Hepatic stellate cell (primary cell): ENCODE measurements at places on chromosomes 11 and 22.

DNA sequence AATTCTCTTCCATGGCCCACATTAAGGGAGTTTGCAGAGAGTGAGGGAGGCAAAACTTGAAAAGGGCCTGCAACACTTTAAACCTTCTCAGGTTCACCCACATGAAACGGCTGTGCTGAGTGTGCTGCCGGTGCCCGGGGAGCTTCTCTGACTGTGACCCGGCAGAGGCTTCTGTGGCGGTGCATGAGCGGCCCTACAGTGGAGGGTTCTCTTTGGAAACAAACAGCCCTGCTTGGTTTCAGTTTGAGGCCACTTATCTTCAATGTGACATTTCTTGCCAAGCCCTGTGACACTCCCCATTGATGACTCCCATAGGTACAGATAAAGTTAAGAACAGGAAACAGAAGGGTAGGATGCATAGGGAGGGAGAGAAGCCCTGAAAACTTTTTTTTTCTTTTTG is 31.8 kb downstream of the FAM118A start:
- DNase-seq = no peak

GRCh38 chr11:66428933-66429332 is 8.1 kb downstream of the NPAS4 start:
- no peak for DNase-seq

GRCh38 chr11:75245356-75246005 is 4.9 kb downstream of the TPBGL start:
- DNase-seq = no peak

DNA sequence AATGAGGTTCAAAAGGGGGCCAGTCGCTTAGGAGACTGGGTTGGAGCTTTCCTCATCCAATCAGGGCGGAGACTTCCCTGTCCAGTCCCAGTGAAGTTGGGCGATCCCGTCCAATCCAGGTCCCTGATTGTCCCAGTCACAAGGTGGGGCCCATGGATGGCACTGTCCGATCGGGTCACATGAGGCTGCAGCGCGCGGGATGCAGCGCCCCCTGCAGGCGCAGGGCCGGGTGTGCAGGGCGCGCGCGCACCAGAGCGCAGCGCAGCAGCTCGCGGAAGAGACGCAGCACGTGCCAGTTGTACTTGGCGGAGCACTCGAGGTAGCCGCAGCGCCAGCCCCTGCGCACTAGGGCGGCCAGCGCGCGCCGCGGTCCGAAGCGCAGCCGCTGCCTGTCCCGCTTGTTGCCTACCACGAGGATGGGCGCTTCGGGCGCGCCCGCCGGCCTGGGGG is 2.3 kb downstream of the RASL10A start:
- peak; percentile 53 for DNase-seq

GRCh38 chr11:70364745-70365543 is 33.4 kb upstream of the CTTN start:
- no peak for DNase-seq

DNA sequence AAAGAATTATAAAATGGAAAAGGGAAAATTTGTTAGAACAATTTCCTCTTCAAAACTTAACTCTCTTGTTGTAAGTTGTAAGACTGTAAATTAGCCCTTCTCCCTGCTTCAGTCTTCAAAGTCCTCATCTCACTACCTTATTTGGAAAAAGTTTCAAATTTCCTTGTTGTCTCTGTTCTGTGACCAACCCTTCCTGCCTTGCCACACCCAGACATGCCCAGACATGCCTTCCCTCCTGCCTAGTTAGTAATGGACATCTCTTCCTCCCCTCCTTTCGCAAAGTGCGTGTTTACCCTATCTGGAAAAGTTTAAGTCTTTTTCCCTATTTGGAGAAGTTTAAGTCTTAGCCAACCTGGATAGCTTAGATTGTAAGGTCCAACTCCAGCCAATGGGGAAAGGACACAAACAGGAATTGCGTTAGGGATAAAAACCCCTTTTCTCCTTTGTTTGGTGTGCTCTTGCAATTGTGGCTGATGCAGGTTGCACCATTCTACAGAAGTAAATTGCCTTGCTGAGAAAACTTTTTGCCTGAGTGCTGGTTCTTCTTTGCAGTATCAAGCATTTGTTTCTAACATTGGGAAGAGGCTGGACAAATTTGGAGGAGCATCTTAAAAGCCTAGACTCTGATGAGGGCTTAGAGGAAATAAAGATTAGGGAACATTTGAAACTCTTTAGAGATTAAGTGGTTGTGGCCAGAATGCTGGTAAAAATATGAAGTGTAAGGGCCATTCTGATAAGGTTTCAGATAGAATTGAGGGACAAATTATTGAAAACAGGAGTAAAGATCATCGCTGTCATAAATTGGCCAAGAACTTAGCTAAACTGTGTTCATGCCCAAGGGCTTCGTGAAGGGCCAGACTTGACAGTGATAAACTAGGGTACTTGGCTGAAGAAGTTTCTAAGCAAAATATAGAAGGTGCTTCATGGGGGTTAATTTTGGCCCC is 15.4 kb downstream of the OR52K2 start:
- DNase-seq = no peak

GRCh38 chr22:25923914-25924313 is 181.9 kb downstream of the MYO18B start:
- no peak for DNase-seq

DNA sequence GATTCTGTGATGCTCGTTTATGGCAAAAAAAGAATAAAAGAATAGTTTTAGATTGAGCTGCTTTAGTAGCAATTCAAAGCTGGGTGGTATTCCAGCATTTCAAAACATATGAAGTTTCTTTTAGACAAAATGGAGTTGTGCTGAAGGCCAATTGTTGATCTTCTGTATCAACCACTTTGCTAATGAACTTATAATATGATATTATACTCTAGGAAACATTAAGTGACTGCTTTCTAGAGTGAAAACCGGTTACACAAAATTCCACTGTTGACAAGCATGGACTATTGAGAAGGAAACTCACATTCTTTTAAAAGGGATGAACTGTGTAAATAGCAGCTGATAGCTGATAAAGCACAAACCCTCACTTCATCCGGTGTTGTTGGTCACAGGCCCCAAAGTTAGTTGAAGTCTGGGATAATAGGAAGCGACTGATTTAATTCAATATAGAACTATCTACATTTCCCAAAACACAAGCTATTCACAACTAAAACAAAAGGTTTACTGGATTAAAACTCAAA is 255.1 kb downstream of the CADM1 start:
- no peak for DNase-seq

- peak; percentile 37 for DNase-seq
Observed at GRCh38 chr11:58513747-58514367, 6.0 kb upstream of the OR5B21 start.

DNA sequence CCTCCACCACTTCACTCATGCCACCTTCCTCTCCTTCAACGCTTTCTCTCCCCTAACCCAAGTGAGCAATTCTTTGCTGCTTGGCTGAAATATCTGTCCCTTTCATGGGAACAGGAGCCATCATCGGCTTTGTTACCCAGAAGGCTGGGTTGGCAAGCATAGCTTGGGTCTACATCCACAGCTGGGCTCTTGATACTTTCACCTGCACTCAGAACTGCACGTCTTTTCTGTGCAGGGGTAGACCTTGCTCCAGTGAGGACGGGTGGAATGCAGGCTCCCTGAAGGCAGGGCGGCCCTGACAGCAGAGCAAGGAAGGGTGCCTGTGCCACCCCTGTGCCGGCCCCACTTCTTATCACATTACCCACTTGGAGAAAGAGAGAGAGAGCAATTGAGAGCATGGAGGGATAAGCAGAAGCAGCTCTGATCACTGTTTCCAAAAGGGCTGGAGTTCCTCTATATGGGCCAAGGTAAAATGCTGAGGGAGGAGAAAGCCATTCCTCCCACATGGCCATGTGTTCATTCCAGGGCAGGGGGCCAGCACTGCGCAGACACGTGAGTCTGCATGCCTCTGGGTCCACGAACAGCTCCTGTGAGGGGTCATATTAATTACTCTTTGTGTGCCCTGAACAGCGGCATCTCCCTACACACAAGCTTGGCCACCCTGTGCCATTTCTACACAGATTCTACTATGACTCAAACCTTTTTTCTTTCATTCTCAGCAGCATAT is 181.8 kb downstream of the BUD13 start:
- DNase-seq = no peak

DNA sequence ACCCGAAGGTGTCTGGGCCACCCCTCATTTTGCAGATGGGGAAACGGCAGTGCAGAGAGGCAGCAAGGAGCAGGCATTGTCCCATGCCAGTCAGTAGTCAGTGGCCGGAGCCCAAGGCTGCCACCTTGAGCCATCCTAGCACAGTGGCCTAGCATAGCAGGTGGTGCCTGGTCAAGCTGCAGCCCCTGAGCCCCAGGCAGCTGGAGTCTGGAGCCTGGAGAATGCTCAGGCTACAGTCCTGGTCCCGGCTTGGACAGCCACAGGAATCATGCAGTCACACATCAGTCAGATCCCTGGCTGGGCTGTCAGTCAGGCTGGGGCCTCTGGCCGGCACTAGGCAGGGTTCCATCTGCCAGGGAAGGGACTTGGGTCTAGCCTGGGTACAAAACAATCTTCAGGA is 18.6 kb downstream of the KCNC1 start:
- DNase-seq = no peak

DNA sequence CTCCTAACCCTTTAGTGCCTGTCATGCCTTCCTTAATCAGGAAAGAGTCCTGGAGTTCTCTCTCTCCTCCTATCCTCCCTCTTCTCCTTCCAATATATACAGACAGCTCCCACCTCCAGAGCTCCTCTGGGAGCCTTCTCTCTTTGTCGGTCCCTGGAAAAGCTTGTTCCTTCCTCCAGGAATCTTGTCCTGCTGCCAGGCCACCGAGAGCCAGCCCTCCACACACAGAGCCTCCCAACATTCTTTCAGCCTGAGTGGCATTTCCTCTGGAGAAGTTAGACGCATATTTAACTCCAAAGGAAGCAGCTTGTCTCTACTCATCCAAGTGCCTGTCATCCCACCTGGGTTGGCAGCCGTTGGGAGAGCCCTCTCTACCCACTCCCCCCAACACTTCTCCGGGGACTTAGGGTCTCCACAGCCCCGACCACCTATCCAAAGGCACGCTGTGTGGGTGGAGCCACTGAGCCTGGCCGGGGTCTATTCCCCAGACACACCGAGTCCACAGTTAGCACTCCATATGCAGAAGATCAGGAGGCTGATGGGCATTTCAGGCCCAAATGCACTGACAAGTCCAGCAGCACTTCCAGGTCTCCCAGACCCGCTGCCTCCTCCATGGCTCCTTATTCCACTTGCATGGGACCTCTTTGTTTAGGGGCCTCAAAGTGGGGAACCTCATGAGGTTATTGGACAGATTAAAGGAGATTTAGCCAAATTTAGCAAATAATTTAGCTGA is 31.1 kb downstream of the DKK3 start:
- DNase-seq = peak; percentile 91

DNA sequence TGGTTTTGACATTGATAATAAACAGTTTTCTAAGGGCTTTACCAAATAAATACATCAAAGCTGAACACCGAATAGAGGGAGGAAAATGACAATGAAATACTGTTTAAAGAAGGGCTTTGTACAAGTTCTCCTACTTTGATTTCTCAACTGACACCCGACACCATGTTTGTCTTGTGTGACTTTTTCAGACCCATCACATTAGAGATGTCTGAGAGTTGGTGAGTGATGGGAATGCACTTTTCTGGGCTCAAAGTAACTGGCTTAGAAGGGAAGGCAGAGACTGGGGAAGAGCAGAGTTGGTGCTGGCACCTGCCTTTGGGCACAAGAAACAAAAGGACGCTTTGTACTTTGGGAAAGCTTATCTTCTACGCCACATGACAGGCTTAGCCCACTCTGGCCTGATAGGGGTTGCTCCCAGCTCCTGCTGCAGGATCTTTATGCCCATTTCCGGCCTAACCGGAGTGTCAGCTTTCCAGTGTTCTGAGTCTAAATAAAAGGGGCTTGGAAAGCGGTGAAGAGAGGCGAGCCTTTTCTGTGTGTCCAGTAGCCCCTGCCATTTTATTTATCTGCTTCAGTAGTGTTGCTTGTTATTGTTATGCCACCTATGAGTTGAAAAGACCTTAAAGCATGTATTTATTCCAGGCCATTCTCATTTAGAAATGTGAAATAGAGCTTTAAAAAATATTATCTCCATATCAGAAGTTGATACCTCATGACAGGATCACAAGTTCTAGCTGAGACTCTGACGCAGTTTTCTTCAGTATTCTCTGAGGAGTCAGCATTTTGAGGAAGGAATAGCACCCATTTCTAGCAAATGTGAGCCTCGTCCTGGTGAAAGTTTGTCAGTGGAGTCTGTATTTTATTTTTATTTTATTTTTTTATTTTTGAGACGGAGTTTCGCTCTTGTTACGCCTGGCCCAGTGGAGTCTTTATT is 24.2 kb downstream of the KREMEN1 start:
- DNase-seq = no peak

GRCh38 chr11:112123129-112123528 is 36.5 kb downstream of the SDHD start:
- DNase-seq = no peak

DNA sequence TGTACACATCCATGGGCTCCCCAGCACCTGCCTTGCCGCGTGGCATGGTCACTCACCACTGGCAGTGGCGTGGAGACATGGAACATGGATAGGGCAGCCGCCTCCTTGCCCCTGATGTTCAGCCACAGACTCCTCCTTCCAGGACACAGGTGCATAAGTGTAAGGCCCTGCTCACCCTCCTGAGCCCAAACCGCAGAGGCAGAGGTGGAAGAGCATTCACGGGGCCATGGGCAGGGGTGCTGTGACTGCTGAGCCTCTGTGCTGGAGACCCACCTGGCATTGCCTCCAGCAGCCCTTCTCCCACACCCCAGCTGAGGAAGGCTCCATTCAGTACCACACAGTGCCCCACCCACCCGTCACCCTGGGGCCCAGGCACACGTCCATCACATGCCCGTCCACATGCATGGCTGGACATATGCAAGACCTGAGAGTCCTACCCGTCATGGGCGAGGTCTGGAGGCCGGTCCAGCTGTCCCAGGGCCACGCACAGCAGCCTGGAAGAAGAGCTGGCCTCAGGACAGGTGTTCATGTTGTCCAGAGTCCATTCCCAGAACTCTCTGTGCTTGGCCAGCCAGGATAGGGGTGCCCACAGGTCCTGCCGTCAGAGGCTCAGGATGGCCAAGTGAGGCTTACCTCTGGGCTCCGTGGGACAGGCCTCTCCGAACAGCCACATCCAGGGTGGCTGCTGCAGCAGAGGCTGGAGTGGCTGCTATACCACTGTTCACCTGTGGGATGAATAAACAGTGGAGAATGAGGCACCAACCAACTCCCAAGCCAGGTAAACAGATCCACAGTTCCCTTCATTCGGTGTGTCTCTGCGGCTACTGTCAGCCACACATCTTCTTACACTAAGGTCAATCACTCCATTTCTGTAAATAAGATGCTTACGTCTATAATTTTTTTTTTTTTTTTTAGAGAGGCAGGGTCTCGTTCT is 1.7 kb upstream of the TUBGCP6 start:
- no peak for DNase-seq

- DNase-seq = no peak
Observed at GRCh38 chr11:18733202-18733601, 7.2 kb upstream of the IGSF22 start.

GRCh38 chr11:128058580-128059208 is 528.7 kb downstream of the ETS1 start:
- DNase-seq = no peak

DNA sequence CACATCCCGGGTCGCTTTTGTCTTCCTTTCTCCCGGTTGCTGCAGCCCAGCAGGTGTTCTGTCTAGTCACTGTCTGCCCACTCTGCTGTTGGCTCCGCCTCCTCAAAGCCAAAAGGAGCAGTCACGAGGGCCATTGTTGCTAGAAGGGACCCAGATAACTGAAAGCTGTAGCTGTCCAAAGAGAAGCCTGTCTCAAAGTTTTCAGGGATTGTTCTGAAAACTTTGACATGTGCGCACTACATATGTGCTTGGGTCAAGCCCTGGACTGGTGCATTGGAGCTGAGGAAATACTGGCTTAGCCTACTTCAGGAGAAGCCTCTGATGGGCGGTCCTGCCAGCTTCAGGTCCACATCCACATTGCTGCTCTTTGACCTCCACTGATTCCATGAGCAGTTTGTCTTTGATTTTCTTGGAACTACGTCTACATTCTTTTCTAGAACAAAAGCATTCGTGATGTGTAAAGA is 8.8 kb upstream of the OR2AT4 start:
- no peak for DNase-seq
